ENCODE measurements at places on chromosomes 1 and 21.

DNA sequence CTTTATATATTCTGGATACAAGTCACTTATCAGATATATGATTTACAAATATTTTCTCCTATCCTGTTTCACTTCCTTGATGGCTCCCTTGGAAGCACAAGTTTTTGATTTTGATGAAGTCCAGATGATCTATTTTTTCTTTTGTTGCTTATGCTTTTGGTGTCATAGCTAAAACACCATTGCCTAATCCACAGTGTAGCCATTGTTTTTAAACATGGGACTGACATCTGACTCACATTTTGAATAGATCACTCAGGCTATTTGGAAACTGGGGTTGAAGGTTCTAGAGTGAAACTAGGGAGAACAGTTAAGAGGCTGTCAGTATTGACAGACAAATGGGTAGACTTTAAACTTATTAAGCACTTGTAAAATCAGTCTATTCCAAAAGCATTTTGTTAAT is 16.6 kb downstream of the AK4 start:
- DNase-seq, result no peak

DNA sequence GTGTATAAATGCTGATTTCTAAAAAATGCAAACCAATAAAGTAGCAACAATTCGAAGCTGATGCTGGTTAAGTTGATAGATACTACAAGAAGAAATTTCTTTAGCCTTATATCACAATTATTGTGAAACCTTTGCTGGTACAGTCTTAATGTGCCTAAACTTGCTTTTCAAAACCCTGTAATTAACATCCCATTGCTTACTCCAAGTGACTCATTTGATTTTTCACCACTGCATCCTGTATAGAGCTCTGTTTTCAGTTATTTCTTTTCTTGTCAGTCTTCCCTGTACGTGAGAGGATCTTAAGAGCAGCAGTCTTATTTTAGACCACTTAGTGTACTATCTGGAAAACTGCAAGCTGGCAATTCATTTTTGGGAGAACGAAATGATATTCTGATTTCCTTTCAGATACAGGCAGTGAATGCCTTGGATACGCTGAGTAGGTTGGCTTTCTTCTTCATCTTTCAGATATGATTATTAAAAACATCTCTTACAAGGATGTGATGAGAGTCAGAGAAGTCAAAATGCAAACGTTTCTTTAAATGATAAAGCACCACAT is 210.3 kb downstream of the KCTD3 start:
- DNase-seq, result no peak

DNA sequence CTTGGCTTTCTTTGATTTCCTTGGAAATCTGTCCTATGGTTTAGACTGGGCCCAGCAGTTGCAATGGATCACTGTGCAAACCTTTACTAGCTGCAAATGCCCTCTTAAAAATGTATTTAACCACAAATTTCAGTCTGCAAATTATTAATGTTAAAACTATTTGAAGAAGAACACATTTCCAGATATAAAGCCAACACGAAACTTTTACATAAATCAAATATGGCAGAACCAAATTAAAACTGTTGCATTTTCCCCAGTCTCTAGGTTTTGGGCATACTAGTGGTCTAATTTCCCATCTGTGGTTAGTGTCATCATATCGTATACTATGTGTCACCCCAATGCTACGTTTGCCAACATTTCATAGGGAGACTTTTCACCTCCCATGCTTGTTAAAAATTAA is 52.3 kb downstream of the HMCN1 start:
- no peak for DNase-seq

- DNase-seq, result no peak
Measured at GRCh38 chr1:54798206-54798605, 2.9 kb downstream of the TTC22 start.

- no peak for DNase-seq
Measured at GRCh38 chr1:15414445-15414983, 4.8 kb downstream of the EFHD2 start.

DNA sequence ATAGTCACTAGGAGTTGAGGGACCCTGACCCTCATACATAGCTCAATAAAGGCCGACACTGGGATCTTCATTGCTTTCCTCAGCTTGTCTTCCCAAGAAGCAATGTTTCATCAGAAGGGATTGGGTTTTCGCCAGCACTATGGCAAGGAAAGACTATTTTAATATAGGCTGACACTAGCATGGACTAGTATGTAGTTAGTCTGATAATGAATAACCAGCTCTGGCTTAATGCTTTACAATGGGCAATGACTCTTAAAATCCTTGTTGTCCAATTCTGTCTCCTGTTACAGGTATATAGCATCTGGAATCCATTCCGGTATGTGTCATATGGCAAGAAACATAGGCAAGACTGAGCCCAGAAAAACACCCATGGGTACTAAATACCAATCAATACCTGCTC is 15.3 kb upstream of the SYT2 start:
- no peak for DNase-seq

GRCh38 chr1:146036241-146036964 is 14.9 kb upstream of the HJV start:
- no peak for DNase-seq

DNA sequence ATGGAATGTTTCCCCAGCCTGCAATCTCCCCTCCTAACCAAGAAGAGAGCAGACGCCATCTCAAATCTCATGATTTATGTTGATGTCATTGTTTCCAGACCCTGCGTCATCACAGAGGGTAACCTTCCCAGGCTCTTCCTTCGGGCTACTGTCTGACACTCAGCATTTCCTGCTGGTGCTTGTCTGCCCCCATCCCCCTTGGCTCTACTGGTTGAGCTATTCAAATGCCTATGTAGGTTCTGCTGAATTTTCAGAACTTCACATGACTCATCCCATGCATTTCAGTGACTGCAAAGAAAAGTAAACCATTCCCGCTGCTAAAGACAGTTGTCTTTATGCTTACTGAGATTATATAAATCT is 24.8 kb upstream of the ITPKB start:
- DNase-seq, result no peak

GRCh38 chr1:247530785-247531184 is 5.5 kb downstream of the OR2C3 start:
- no peak for DNase-seq

DNA sequence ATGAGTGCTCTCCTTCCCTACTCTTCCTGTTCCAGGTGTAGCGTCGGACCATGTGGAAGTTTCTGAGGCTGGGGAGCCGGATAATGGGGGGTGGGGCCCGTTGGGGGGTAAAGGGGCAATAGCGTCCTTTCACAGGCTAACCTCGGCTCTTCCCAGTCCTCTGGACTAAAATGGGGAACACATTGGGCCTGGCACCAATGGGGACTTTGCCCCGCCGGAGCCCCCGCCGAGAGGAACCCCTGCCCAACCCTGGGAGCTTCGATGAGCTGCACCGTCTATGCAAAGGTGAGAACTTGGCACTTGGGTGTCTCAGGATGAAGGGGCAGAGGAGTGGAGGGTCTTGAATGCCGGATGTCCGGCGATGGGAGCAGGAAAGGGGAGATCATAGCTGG is 456 bp downstream of the TOMM40L start:
- no peak for DNase-seq

- DNase-seq, result no peak
Measured at GRCh38 chr1:32869923-32870614, 643 bp downstream of the FNDC5 start.

GRCh38 chr21:33884376-33885171 is 31.0 kb downstream of the ATP5PO start:
- DNase-seq, result no peak

DNA sequence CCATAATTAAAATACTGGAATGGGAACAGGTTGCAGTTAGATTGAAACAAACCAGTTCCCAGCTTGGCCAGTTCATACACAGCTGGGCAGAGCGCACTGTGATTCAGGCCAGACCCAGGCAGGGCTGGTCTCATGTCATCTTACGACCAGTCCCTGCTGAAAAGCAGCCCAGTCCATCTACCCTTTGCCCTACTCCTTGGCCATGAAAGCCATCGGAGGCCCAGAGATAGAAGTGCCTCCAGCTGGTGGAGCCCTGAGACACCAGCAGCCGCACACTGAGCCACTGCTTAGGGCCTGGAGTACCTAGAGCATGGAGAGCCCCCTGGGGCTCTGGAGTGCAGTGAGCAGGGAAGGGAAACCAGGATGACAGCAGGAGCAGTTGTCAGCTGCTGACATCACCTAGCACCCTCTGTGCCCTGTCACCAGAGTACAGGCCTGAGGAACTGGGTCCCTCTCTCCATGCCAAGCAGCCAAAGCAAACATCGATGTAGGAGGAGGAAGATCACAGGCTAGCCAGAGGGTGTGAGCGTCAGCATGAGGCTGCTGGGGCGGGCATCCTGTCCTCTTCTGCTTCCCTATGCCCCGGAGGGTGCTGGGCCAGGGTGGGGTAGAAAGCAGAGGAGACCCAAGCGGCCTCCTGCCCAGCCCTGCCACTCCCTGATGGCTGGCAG is 34.2 kb upstream of the TMEM125 start:
- DNase-seq, result no peak

DNA sequence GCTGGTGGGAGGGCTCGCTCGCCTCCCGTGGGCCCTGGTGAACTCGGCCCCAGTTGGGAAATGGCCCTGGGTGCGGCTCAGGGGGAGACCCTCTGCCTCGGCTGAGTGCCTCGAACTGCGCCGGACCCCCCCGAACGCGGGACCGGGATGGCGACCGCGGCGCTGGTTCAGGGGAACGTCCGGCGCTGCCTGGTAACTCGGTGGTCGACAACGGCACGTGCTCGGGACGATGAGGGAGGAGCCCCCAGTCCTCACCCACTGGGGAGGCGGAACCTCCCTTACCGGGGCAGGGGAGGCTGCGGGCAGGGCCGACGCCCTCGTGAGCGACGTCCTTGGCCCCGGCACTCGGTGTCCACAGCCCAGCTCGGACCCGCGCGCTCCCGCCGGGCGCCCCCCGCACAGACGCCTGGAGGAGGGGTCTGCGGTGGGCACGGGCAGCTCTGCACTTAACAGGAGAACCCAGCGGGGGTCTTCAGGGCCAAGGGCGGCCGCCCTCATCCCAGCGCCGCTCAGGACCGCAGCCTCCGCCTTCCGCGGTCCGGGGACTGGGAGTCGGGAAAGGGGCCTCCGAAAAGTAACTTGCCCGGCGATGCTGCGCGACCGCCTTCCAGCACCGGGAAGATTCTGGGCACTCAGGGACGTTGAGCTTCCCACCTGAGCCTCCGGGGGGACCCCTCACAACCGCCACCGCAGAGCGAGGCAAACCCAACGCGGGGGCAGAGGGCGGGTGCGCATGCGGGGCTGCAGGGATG is 1.7 kb downstream of the HES4 start:
- DNase-seq, result no peak

DNA sequence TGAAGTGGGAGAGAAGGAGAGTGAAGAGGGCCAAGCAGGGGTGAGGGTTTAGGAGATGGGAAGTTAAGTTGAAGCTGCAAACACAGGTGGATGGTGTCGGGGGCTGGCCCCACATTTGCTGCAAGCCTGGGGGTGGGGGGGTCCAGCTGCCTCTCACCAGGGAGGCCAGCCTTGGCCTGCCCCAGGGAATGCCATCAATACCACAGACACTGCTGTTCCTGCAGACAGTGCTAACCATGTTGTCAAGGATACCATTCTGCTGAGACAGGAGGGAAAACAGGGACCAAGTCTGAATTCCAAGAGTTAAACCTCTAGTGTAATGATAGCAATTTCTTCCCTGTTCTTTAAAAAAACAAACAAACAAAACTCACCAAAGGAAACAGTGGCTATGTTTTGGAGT is 8.0 kb downstream of the MECR start:
- no peak for DNase-seq

- no peak for DNase-seq
Measured at GRCh38 chr1:239739919-239740318, 351.8 kb upstream of the FMN2 start.

GRCh38 chr1:62438163-62438562 is 1.3 kb downstream of the USP1 start:
- no peak for DNase-seq

DNA sequence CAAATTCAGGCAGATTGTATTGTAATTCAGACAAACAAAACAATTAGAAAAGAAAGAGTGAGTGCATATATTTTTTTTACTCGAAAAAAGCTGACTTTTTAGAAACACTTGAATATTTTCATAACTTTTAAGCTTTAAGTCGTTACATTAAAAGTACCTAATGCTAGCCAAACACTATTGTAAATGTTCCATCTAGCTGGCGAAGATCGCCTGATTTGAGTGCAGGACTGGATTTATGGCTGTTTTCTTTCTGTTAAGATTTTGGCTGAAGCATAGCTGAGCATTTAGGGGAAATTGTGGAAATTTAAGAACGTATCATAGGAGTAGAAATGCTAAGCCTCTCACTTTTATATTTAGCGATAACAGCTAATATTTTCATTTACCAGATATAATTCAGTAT is 24.6 kb downstream of the LRRC7 start:
- no peak for DNase-seq

- DNase-seq, result no peak
Measured at GRCh38 chr1:46199233-46199749, 1.1 kb upstream of the POMGNT1 start.

DNA sequence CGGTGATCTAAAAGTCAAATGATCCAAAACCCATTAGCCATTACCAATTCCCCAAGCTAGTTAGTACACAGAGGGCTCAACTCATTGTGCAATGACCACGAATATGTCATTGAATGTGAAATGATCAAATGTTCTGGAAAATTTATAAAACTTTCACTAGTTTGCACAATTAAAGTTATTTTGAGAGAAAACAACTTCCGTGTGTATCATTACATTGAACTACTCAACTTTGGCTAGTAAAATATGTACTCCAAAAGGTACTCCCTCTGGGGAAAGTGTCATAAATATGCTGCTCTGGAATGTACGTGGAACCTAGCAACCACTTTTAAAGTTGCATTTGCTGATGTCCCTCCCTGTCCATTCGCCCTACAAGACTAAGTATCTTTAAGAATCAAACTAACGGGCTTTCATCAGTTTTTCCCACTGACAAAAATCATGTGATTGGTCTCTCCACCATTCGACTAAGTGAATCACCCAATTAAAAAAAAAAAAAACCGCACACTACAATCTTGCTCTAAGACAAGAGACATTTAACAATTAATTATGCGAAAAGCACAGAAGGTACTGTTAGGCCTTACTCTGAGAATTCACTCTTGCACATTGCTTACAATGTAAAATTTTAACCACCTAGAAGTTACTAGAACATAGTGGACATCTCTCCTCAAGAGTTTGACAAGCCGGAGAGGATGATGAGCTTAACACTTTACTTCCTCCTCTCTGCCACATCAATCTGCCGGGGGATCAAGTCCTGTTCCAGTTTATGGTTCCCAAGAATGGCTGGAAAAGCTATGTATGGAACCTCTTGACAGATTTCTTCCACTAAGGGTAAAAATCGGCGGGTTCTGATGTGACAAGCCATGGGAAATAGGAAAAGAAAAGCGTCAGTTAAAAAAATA is 1.2 kb downstream of the ACBD3 start:
- DNase-seq, result no peak

GRCh38 chr21:14773777-14774345 is 227.7 kb upstream of the SAMSN1 start:
- peak; percentile 52 for DNase-seq

GRCh38 chr1:78561856-78562255 is 58.4 kb upstream of the IFI44L start:
- DNase-seq, result no peak

GRCh38 chr1:26418865-26419349 is 8.3 kb downstream of the LIN28A start:
- DNase-seq, result no peak
